Stimulated activated naive CD8-positive, alpha-beta T cell treated with anti-CD3 and anti-CD28 coated beads, Interleukin-15, amount 100 ng/mL, for 72 hours (primary cell): ENCODE measurements at places on chromosomes 2 and 18.

DNA sequence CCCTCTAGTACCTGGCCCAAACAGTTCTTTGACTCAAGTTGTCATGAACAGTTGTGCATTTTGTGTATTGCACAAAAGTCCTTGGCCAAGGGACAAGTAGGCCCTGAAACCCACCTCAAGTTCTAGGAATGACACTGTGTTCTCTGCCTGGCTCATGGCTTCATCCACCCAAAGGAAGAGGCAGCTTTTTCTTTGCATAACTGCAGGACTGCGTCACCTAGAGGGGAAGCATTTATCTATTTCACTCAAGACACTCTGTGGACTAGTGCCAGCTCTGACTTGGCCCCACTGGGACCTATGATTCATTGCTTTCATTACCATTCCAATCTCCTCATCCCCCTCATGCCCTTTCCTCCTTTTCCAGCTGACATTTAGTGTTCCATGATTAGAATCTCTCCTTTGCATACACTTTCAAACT lies 119.3 kb upstream of the SIX2 start:
- DNase-seq: no peak

GRCh38 chr18:78580835-78581339 lies 398.7 kb upstream of the SALL3 start:
- no peak for DNase-seq

DNA sequence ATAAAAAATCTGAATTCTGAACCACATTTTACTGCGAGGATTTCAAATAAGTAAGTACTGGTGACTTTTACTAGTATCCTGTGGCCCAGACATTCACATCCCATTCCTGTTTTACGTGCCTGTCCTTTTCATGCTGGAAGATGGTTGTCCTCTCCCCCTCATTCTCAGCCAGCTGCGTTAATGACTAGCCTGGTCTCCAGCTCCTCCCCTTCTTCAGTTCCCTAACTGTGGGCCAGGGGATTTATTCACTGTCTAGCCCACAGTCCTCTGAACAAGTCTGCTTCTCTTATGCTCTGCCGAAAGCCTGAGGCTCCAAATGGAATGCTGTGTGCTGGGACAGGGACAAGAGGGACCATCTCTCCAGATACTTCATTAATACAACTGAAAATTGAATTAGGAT lies 373.9 kb downstream of the PTPRM start:
- DNase-seq: no peak

- DNase-seq: no peak
Measured at GRCh38 chr2:206158563-206159345, 490 bp downstream of the NDUFS1 start.

DNA sequence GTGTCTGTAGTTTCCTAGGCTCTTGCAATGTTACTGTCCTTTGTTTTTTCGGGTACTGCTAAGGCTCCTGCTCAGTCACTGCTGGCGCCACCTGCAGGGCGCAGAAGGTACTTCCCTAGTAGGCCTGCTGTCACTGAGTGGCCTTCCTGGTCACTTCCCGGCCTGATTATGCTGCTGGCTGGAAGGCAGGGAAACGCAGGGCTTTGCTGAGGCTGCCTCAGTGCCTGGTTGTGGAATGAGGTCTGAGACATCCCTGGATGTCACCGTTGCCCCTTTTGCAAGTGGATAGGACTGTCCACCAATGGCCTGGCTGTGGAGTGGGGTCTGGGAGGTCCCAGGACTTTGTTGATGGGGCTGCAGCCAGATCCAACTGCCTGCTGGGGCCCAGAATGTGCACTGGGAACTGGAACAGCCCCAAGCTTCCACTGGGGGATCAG lies 13.1 kb downstream of the DAW1 start:
- DNase-seq: peak; percentile 62

- DNase-seq: no peak
Measured at GRCh38 chr2:98702858-98703620, 27.9 kb downstream of the MGAT4A start.

- no peak for DNase-seq
Measured at GRCh38 chr2:164837807-164838206, 3.8 kb downstream of the COBLL1 start.

GRCh38 chr2:137963535-137964065 lies 673 bp upstream of the HNMT start:
- no peak for DNase-seq

- no peak for DNase-seq
Measured at GRCh38 chr2:134372611-134373131, 118.8 kb downstream of the MGAT5 start.

GRCh38 chr2:186927867-186928191 lies 78.9 kb upstream of the ZSWIM2 start:
- DNase-seq: no peak

DNA sequence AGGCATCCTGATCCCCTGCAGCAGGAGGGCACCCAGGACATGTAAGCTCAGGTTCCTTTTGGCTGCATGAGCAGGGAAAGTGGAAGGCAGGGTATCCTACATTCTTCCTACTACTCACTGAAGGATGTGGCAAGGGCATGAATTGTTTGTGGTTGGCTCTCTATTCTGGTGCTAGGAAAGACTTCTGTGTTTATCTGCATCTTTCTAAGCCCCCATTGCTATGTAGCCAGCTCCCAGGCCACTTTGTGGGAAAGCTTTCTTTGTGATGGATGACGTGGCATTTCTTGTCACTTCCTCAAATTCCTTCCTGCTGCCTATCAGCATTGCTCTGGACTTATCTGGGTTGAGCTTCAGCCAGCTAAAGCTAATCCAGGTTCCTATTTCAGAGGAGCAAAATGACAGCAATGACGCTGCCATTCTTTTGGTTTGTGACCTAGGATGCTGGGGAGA lies 46.2 kb downstream of the MEIS1 start:
- no peak for DNase-seq

DNA sequence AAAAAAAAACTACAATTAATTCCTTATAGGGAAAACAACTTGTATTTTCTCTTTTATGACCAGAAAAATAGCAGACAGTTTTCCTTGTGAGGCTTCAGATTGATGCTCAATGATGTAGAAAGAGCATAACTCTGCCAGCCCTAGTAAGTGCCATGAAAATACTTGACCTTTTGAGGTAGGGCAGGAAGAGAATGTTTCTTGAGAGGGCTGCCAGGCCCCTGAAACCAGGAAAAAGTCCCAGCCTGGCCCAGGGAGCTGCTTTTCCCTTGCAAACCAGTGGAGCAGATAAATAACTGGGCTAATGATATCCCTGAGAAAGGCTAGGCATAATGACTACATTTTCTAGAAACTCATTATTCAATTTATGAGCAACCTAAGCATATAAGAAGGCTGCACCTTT lies 126.8 kb downstream of the SLC8A1 start:
- DNase-seq: no peak

GRCh38 chr2:33111002-33111446 lies 164.3 kb downstream of the LTBP1 start:
- no peak for DNase-seq

GRCh38 chr2:150538651-150539201 lies 51.3 kb upstream of the RND3 start:
- no peak for DNase-seq

DNA sequence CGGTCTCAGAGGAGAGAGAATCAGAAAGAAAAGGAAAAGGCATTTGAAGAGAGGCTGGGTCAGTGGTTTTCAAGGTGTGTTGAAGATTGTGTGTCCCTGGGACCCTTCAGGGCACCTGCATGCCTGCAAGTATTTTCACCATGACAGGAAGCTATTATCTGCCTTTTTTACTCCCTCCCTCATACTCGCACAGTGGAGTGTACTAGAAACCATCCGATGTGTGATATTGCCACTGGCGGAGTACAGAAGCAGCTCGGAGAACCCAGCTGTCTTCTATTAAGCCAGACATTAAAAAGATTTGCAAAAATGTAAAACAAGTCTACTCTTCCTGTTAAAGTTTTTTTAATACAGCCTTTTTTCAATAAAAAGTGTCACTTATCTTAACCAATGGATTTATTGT lies 33.7 kb upstream of the RFX8 start:
- DNase-seq: no peak

DNA sequence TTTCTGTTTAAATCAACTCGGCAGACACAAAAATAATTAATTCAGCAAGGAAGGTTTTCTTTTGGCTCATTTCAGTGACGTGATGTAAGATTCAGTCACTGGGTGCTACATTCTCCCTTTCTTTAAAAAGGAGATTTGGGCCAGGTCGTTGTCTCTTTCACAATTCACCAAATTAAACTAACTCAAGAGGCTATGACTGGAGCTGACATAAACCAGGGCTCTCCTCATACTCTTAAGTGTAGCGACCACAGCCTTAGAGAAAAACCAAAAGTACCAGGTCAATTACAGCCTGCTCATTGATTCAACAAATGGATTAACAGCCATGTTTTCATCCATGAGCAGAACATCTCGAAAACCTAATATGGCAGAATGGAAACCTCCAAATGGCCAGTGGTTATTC lies 85.7 kb downstream of the PAX3 start:
- no peak for DNase-seq

- no peak for DNase-seq
Measured at GRCh38 chr2:96903318-96903717, 33.4 kb upstream of the SEMA4C start.

DNA sequence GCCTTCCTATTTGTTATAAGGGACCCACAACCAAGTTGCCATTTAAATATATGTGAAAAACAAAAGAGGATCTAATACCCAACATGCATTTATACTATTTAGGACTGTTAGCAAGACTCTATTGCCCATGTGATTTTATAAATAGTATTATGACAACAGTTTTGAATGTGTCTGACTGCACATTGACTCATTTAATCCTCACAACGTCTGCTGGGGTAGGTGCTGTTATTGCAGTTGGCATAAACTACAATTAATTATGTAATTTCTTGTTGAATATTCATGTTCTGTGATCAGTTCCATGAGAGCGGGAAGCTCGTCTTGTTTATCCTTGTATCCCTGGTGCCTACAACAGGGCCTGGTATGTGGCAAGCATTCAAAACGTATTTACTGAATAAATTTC lies 53.7 kb downstream of the SH2D6 start:
- no peak for DNase-seq

DNA sequence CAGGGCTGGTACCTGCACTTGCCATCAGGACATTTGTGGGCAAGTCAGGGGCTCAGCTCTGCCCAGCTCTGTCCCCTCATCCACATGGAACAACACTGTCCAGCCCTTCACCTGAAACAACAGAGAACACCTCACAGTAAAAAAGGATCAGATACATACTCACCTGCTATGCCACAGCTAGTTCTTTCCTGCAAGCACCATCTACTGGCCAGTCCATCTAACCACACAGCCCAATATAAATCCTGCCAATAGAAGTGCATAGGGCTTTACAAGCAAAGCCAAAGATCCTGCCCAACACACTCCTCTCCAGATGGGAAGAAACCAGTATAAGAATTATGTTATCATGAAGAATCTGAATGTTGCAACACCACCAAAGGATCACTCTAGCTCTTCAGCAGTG lies 52.2 kb upstream of the GALNT13 start:
- no peak for DNase-seq

DNA sequence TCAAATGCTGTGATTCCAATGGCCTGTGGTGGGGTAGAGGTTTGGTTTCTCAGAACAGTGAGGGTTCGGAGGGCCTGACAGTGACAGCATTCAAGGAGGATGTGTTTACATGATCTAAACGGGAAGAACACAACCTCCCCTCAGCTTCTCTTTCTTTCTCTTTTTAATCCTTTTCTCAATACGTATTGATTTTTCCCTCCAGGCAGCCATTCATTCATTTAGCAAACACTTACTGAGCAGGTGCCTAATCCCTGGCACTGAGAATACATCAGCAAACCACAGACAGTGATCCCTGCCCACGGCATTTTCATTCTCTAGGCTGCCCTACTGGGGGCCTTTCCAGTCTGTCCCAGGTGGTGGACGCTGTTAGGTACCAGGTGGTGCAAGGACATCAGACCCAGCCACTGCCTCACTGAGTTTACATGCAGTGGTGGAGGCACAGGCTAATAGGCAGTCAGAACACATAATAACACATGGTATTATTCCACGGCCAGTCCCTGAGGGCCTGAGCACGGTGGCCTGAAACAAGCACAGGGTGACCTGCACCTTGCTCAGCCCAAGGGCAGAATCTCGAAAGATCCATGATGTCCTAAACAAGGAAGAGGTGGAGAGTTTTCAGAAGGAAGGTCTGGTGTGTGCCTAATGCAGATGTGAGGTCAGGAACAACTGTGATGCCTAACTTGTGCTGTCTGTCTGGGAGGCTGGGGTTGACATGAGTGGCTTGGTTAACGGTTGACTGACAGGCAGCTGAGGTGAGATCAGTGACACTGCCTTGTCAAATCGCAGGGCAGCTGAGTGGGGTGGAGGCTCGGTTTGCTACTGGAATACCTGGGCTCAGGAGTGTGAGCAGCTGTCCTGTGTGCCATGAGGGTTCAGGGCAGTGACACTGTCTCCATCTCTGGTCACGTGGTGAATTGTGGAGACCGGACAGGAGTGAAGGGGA lies 785.5 kb upstream of the HS6ST1 start:
- no peak for DNase-seq

GRCh38 chr2:204913854-204914464 lies 368.7 kb downstream of the PARD3B start:
- DNase-seq: no peak

GRCh38 chr2:232567721-232568120 lies 17.2 kb downstream of the EIF4E2 start:
- DNase-seq: no peak

GRCh38 chr18:75250471-75250821 lies 39.8 kb downstream of the TSHZ1 start:
- DNase-seq: no peak

DNA sequence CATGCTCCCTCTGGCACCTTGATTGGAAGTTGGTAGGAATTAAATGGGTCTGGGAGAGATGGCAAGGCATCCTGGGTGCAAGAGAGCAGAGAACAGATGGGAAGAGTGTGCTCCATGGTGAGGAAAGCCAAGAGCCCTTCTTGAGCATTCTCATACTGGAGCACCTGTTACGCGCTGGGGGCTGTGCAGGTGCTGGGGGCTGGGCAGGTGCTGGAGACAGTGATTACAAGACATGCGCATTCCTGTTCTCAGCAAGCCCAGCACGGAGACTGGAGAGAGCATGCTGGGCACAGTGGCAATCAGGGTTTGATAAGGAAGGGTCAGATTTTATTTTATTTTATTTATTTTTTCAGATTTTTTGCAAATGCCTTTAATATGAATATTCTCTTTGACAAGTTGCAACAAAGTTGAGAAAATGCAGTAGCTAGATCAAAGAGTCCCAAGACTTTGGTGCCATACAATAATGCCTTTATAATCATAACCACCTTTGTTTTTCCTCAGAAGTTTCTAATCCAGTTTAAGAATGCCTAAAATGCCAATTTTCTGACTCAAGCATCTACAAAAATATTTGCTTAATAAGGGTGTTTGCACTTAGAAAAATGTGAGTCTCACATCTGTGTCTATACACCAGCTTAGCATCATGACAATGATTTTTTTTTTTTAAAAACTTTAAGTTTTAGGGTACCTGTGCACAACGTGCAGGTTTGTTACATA lies 193.3 kb downstream of the RNF152 start:
- no peak for DNase-seq

- no peak for DNase-seq
Measured at GRCh38 chr2:29417630-29418029, 302.4 kb downstream of the CLIP4 start.

- no peak for DNase-seq
Measured at GRCh38 chr2:45649462-45649857, 2.0 kb upstream of the PRKCE start.
